SK-MEL-5 (cell line): ENCODE measurements at places on chromosomes 16 and 17. TPM values are rescaled to one million over a fixed set of nuclear protein-coding genes. Genes with fewer than 3 reads are reported as not detected.

GRCh38 chr17:28042657-28042720 is at the start of gene NLK:
Gene NLK (plus strand): TSS chr17:28042677. CDS start chr17:28042874, 197 bp downstream.
- DNase-seq = no peak

GRCh38 chr17:36072431-36073121 is 8.5 kb downstream of the CCL18 start:
- peak; percentile 84 for DNase-seq

Gene ZFP3
- total RNA-seq = 0.19 TPM in 1 of 2 replicates, not detected in the other

- DNase-seq = no peak
These were observed 66.5 kb downstream of the TEX2 start for GRCh38 chr17:64196601-64197000.

Gene ZNF423
- total RNA-seq = 0.03 TPM in 1 of 2 replicates, not detected in the other

DNA sequence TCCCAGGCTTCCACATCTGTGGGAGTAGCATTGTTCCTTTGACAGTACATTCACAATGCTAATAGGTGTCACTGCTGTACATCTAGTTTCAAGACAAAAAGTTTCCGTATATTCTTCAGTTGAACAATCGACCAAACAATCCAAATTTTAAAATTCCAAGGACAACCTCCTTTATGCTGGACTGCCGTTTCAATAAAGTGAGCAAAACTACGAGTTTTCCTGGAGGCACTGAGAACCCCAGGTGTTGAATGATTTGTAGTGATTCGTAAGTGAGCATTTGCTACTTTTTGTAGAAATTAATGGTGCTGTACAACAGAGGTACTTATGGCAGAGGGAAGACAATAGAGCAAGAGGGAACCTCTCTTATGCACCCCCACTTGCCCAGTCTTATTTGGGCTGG is 71.2 kb upstream of the NACA2 start:
- DNase-seq = no peak

Gene HNF1B
- not detected in 2 replicates for total RNA-seq

GRCh38 chr17:5281814-5282641 is at the start of gene RABEP1:
Gene RABEP1 (plus strand): TSS chr17:5282284. CDS start chr17:5282487, 203 bp downstream.
- DNase-seq = peak; percentile 84

DNA sequence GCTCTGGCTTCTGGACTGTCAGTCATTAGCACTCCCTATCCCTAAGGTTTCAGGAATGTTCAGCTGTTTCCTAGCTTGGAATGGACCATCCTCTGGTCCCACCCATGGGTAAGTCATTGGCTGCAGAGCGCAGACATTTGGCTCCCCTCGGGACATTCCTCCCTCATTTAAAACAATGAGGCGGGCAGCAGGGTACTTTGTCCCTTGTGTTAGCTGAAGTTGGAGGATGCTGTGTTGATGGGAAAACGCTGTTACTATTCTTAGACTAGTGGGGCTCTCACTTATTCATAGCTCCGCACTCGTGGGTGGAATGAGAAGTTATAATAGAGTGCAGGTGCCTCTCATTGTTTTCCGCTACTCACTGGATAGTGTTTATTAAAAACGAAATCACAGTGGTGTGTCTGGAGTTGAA is 673.8 kb downstream of the WWOX start:
- no peak for DNase-seq

DNA sequence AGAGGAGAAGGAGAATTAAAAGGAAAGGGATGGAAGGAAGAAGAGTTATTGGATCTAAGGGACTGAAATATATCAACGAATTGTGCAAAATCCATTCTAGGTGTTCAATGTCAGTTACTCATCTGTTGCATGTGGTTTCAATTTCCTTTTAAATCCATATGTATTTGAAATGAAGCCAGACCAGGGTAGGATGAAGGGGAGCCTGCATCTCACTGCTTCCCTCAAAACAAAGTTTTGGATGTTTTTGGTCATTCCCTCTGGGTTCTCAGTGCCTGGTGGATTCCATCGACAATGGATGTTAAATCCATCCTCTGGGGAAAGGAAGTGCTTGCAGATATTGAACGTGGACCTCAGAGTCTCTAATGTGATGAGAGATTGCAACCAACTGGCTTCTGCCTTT is 103.5 kb upstream of the XYLT1 start:
- no peak for DNase-seq

- DNase-seq = no peak
These were observed 16.3 kb downstream of the KANSL1 start for GRCh38 chr17:46176975-46177374.

DNA sequence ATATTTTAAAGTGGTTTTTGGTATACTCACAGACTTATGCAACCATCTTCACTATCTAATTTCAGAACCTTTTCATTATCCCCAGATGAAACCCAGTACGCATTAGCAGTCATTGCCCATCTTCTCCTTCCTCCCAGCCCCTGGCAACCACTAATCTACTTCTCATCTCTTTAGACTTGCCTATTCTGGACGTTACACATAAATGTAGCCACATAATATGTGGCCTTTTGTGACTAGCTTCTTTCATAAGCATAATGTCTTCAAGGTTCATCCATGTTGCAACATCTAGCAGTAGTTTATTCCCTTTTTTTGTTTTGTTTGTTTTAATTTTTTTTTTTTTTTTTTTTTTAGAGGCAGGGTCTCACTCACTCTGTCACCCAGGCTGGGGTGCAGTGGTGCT is 28.5 kb upstream of the C17orf107 start:
- no peak for DNase-seq

- no peak for DNase-seq
These were observed 8.4 kb upstream of the TNS4 start for GRCh38 chr17:40509626-40510327.

Gene MT3
- not detected in 2 replicates for total RNA-seq

GRCh38 chr16:69762814-69763598 is 874 bp downstream of the WWP2 start:
- peak; percentile 4 for DNase-seq

DNA sequence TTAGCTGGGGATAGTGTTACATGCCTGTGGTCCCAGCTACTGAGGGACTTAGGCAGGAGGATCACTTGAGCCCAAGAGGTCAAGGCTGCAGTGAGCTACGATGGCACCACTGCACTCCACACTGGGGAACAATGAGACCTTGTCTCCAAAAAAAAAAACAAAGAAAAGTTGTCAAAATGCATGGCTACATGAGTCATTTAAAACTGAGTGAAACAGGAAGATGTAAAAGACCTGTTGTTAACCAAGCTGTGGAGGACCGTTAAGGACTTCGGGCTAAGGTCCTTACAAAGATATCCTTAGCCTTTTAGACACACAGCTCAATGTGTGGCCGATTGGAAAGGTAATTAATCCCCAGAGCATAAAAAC is 25.1 kb downstream of the ZP2 start:
- DNase-seq = peak; percentile 70

- DNase-seq = peak; percentile 77
These were observed 74.0 kb downstream of the SEC14L1 start for GRCh38 chr17:77214743-77215142.

DNA sequence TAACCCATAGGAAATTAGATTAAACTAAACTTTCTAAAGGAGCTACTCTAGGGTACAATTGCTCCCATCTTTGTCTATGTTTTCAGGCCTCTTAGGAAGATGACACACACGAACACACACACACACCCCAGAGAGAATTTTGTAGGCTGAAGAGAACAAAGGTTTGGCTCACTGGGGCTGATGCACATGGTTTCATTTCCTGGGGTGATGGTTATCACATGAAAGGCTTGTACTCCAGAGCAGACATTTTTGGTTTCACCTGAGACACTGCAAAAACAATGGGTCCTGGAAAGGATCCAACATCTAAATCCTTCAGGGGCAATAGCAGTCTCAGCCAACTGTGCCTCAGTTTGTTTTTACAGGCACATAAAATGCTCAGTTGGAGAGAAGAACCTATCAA is 62.8 kb downstream of the GRB7 start:
- peak; percentile 71 for DNase-seq

- peak; percentile 93 for DNase-seq
These were observed at the start of gene NUPR1 for GRCh38 chr16:28538733-28539596. Gene NUPR1 (minus strand): TSS chr16:28538974. CDS start chr16:28538907, 67 bp downstream.

- DNase-seq = no peak
These were observed 7.6 kb downstream of the SLFN12L start for GRCh38 chr17:35529866-35530265.

- DNase-seq = no peak
These were observed 38.9 kb upstream of the NDRG4 start for GRCh38 chr16:58461056-58461455.

GRCh38 chr16:70777496-70777895 is 23.5 kb downstream of the VAC14 start:
- no peak for DNase-seq

Gene BAIAP3
- total RNA-seq = 1.2 and 3.0 TPM in 2 replicates

Gene RPUSD1
- total RNA-seq = 32.6 and 36.9 TPM in 2 replicates

GRCh38 chr16:56956756-56957155 is 5.0 kb upstream of the CETP start:
- no peak for DNase-seq

GRCh38 chr17:63681530-63681929 is 18.4 kb downstream of the LIMD2 start:
- DNase-seq = peak; percentile 53

Gene KRT24
- total RNA-seq = not detected in 2 replicates

- peak; percentile 83 for DNase-seq
These were observed at the start of gene SPHK1 for GRCh38 chr17:76384222-76384986. Gene SPHK1 (plus strand): TSS chr17:76384609. CDS start chr17:76385645, 1,036 bp downstream.

Gene TPSAB1
- total RNA-seq = not detected in 2 replicates

- DNase-seq = no peak
These were observed 352.1 kb upstream of the HSBP1 start for GRCh38 chr16:83455716-83456115.

GRCh38 chr16:27976990-27977389 is 86.5 kb downstream of the GSG1L start:
- no peak for DNase-seq

Gene NPIPA3
- 0.26 and 1.8 TPM in 2 replicates for total RNA-seq

DNA sequence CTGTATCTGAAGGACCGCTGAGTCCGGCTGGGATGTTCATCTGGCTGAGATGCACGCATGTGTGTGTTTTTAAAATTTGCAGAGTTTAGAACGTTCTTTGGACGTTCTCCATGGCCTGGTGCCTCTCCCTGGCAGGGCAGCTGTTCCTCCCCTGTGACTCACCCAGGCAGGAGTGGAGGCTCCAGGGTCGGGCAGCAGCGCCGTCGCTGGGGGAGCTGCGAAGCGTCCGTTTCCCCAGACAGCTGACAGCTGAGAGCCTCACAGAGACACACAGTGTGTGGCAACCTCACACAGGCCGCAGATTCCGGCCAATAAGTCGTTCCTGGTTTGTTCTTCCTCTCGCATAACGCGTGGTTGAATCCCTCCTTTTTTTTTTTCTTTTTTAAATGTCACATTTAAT is 80.6 kb downstream of the OR1D5 start:
- peak; percentile 26 for DNase-seq

GRCh38 chr17:51842763-51843162 is 315.8 kb downstream of the CA10 start:
- no peak for DNase-seq

GRCh38 chr17:34614698-34615097 is 35.3 kb downstream of the TMEM132E start:
- no peak for DNase-seq

- DNase-seq = peak; percentile 83
These were observed 121.2 kb downstream of the SNX29 start for GRCh38 chr16:12097523-12098428.

- DNase-seq = no peak
These were observed 56.4 kb downstream of the BRIP1 start for GRCh38 chr17:61806936-61807335.

Gene TNS4
- not detected in 2 replicates for total RNA-seq

GRCh38 chr16:14015948-14016347 is 55.2 kb upstream of the MRTFB start:
- no peak for DNase-seq

DNA sequence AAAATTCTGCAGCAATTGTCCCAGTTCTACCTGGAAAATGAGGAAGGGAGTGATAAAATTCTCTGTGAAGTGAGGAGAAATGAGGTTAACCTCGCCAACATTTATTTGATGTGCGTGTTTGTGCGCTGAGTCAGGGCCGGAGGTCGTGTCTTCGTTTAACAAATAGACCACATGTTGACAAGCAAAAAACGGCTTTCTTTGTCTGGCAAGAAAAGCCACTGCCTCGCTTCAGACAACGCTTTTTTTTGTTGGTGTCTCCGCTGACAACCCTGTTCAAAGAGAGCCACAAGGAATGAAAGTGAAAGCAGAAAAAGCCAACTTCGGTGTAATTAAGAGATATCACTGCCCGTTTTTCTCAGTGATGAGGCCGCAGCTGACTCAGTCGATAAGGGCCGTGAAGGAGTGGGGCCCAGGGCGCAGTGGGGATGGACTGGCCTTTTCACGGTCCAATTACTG is 510.6 kb downstream of the CDH13 start:
- DNase-seq = peak; percentile 72

- no peak for DNase-seq
These were observed 664.5 kb downstream of the WWOX start for GRCh38 chr16:78763821-78764440.

DNA sequence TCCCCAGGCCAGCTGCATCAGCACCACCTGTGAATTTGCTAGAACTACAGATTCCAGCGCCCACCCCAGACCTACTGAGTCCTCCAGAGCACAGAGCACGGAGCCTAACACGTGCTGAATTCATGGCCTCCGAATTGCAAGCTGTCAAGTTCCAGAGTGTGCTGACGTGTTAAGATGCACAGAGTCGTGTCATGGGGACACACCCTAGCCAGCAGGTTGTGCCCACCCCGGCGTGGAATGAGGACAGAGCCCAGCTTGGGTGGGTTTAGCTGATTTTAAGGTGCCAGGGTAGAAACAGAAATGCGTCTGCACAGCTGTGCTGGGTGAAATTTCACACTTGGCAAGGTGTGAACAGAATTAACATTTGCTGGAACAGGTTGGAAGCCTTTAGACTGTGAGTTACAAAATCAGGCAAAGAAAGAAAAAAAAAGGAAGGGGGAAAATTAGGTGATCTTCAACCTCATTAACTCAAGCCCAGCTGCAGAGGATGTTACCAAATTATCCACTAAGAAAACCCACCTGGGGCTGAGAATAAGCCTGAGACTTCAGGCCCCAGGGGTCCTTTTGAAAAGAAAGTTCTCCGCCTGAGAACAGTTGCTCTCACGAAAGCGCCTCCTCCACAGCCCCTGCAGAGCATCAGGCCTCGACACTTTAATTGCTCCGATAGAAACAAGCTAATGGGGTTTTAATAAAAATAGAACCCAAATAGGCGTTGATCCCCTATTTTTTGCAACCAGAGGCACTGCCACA is 27.1 kb downstream of the GINS3 start:
- no peak for DNase-seq

DNA sequence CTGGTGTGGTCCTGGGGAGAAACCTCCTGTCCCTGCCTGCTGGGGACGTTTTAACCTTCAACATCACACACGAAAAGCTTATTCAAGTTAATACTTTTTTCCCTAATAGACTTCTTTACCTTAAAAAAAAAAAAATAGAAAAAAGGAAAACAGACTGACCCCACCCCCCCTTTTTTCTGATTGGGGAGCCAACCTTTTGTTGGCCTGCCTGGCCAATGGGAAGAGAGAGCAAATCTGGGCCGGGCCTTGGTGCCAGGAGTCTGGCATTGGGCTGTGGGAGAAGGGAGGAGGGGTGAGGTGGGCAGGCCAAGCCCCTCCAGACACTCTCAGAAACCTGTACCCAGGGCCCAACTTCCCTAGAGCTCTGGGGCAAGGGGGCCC is 3.0 kb downstream of the CBX8 start:
- peak; percentile 67 for DNase-seq
